Stimulated activated CD8-positive, alpha-beta memory T cell treated with anti-CD3 and anti-CD28 coated beads, Interleukin-4, amount 100 ng/mL, for 1 hour (primary cell): ENCODE measurements at places on chromosomes 12 and 14.

DNA sequence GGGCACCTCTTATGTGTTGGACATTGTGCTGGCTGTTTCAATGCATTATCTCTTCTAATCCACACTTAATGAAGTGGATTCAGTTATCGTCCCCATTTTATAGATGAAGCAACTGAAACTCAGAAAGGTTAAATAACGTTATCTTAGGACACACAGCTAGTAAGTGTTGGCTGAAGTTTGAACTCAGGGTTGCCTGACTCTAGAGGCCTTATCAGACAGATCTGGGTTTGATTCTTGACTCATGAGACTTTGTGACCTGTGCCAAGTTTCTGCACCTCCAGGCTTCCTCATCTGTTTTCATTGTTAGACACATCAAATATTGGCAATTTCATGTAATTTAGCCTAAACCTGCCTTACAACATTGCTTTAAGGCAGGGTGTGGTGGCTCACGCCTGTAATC is 18.2 kb upstream of the IRF2BPL start:
- DNase-seq: no peak

DNA sequence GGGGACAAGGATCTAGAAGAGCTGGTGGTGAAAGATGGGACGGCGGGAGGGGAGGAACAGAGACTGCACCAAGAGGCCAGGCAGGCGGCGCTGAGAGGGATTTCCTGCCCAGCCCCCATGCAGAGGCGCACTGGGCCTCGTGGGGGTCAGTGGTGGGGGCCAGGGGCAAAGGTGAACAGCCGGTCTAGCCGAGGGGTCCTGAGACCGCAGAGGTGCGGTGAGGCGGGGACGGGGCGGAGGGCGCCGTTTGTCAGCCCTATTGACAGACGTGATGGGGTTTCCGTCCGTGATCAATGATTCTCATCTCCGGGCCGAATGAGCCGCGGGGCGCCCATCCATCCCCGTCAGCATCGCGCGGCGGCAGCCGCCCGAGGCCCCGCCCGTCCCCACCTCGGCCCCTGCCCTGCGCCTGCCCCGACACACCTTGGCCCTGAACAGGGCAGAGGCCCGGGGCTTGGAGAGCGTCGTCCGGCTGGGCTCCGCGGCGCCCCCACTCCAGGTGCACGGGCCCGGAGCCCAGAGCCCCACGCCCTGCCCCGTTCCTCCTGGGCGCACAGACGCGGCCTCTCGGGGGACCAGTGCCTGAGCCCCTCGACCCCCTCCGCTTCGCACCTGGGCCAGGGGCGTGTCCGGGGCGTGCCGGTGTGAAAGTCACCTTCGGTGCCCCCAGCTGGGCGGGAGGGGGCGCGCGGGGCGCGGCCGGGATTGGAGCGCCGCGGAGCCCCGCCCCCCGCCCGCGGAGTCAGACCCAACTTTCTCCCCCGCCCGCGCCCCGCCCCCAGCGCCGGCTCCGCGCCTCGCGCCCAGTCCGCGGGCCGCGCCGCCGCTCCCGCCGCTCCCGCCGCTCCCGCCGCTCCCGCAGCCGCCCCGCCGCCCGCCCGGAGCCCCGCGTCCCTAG is at the start of gene NXPH4:
TSS of gene NXPH4 (plus strand) at position 781 of the 898 bp plus-strand sequence. CDS start 176 bp downstream, outside the sequence.
- peak; percentile 30 for DNase-seq

DNA sequence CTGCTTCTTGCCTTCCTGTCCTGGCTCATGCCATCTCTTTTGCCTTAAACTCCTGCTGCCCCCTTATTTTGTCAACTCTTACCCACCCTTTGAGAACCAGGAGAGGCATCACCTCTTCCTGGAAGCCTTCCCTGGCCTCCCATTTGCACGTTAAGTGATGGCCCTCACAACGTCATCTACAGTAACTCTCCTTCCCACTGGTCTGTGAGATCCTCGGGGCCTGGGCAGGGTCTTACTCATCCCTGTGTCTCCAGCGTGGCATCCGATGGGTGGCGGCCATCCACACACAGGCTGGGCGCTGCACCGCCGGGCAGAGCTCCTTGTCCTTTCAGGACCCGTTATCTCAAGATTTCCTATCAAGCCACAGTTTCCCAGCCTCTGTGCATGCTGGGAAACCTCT is 16.8 kb upstream of the CACNA2D4 start:
- no peak for DNase-seq

DNA sequence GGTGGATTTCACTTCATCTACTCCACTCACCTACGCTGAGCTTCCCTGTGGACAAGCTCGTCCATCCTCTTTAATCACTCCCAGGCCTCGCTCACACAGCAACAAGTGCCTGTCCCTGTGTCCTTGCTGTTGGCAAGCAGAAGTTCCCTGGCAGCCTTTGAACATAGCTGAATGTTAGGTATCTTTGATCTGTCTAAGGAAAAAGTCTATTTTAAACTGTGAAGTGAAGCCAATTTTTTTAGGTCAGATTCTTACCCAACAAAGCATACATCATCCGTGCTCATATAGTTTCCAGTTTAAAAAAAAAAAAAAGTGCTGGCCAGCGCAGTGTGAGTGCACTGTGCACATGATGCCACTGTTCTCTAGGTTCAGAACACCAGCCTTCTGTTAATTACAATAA is 36.3 kb downstream of the PPP2R5C start:
- DNase-seq: no peak

DNA sequence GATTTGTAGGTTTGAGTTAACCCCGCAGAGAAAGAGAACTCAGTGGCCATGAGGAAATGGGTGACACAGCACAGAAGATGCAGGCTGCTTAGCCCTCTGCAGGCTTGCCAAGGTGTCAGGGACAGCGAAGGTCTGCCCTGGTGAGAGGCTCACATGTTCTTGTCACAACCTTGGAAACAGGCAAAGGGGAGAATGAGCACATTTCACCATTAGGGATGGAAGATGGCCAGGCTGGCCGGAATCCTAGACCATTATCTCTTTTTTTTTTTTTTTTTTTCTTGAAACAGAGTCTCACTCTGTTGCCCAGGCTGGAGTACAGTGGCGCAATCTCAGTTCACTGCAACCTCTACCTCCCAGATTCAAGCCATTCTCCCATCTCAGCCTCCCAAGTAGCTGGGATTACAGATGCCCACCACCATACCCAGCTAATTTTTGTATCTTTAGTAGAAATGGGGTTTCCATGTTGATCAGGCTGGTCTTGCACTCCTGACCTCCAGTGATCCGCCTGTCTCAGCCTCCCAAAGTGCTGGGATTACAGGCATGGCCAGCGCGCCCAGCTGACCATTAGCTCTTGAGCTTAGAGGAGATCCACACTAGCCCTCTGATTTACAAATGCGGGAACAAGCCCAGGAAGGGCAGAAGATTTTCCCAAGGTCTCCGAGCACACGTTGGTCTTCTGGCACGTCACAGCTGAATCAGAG is 34.6 kb downstream of the LTBP2 start:
- DNase-seq: no peak

DNA sequence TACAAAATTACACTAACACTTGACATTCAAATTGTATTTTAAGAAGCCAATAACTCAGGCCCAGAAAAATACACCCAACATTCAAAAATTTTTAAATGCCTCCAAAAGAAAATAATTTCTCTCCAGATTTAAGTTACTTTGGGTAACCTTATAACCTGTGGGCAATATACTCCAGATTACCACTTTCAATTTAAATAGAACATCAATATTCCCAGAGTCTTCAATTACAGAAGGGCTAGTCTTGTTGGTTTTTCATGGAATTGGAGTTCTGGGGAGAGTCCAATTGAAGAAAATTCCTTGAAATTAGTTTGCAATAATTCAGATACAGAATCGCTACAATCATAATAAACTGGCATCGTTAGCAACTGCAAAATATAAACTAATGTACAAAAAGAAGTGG is 2.0 kb downstream of the PPP4R3A start:
- DNase-seq: no peak

GRCh38 chr12:22318108-22318737 is 16.3 kb downstream of the ST8SIA1 start:
- DNase-seq: no peak

DNA sequence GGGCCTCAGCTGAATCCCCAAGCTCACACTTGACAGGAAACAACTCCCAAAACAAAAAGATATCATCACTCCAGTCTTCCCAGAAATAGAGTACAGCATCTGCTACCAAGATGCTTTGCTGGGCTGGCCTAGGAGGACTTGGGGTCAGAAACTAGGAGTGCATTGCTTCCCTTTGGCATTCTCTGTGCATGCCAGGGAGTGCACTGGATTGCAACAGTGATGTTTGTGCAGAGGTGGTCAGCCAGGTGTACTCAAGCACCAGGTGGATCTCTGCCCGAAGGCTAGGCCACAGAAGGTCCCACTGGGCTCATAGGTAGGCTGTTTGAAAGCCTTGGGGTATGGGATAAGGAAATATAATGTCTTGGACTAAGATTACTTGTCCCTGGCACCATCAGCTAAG is 51.1 kb downstream of the RAB35 start:
- no peak for DNase-seq

DNA sequence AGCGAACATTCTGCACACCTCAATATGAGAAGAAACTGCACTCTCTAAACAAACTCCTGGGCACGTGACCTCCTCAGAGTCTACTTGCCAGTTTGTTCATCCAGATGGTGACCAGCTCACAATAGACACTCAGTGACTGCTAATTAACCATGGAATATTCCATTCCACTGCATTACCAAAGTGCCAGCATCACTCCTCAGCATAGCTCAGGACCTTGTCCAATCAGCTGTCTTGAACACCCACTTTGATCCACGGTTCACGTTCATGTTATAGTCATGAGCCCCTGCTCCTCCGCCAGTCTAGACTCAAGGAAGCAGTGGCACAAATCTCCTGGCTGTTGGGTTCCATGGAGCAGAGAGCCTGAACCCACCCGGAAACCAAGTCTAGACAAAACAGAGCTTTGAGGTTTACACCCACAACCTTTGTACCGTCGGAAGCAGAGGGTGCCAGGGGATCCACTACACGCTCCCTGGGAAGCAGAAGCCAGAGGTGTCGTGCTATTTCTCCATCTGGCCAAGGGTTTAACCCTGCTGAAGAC is 285.3 kb downstream of the ZFP36L1 start:
- DNase-seq: no peak

GRCh38 chr14:75906680-75907280 is 75.0 kb downstream of the TGFB3 start:
- peak; percentile 39 for DNase-seq

DNA sequence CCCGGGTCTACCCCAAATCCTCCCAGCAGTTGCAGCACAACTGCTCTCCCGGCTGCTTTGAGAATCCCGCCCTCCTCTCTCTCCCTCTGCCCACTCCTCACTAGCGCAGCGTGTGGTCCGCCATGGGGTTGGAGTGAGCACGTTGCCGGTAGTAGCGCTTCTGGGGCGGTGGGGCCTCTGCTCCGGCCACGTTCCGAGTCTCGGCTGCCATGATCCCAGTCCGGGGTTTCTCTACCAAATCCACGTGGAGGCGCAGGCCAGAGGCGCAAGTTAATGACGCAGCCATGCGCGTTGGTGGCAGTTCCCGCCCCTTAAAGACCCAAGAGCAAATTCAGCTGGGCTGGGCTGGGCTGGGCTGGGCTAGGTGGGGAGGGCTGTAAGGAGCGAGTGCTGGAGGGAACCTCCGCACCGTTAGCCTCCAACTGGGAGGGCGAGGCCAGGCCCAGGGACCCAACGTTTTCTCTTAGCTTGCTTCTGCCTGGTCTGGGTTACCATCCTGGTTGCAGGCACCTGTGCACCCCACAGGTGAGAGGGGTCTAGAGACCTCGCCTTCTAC is at the start of gene METTL1:
TSS of gene METTL1 (minus strand) at position 233 of the 556 bp plus-strand sequence. CDS start at position 211, 22 bp downstream.
- peak; percentile 73 for DNase-seq

GRCh38 chr14:72901361-72901760 is 7.5 kb upstream of the DPF3 start:
- no peak for DNase-seq

GRCh38 chr12:90280564-90281058 is 572.0 kb upstream of the ATP2B1 start:
- no peak for DNase-seq

- no peak for DNase-seq
Observed at GRCh38 chr12:8065991-8066594, at the start of gene C3AR1. C3AR1 (minus strand) TSS chr12:8066359; CDS start chr12:8060185, 6,174 bp downstream.

DNA sequence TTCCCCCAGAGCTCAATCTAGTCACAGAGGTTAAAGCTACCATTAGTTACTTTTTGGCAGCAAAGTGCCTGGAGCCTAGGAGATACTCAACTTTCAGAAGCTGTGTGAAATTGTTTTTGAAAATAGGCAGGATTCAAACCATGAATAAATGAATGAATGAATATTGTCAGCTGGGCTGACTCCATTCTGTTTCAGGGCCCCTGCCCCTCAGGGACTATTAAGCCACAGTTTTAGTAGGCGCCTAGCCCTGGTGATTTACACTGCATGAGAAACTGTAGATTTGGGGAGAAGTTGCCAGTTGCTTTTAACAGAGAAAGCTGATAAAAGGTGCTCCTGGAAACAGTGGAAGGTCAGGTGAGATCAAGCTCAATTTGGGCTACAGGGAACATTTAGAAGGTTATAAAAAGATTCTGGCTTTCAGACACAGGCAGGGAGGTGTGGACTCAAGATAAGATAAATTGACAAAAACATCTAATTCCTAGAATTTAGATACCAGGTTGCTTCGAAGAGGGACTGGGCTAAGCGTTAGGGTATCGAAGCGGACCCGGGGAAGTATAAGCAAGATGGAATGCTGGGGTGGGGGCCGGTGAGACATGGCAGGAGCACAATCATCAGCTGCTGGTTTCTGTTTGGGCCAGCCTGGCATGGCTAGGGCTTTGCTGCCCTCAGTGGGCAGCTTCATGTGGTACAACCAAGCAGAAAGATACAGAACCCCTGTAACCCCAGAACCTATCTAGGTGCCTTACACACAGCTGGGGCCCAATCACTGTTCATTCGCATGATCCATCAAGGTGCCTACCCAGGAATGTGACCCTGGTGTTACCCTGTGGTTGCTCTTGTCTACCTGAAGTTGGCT is 14.9 kb upstream of the CELA1 start:
- no peak for DNase-seq

GRCh38 chr12:27818401-27818918 is 38.4 kb upstream of the MANSC4 start:
- DNase-seq: no peak

DNA sequence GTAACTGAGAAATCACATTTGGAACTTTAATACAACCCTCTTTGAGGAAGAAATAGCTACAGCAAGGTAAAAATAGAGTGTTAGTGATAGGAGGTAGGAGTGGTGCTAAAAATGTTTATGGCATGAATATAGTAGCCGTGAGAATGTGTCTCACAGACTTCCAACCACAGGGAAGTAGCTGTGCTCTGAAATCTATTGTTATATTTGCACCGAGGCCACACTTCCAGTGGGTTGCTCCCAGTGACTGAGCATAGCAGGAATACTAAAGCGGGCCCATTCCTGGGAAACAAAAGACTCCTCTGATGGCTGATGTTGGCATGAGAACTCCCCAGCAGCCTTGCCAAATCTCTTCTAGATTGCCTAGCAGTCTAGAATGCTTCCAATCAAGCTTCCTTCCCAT is 174.1 kb upstream of the PLXNC1 start:
- DNase-seq: no peak

- DNase-seq: no peak
Observed at GRCh38 chr14:23449314-23449713, 13.9 kb upstream of the MYH7 start.

- no peak for DNase-seq
Observed at GRCh38 chr12:66392266-66392915, 90.1 kb downstream of the HELB start.

- DNase-seq: no peak
Observed at GRCh38 chr12:121205491-121205890, 4.4 kb upstream of the P2RX4 start.
